ENCODE measurements at places on chromosomes 1 and 21. TPM values are rescaled to one million over a fixed set of nuclear protein-coding genes. Genes with fewer than 3 reads are reported as not detected.

DNA sequence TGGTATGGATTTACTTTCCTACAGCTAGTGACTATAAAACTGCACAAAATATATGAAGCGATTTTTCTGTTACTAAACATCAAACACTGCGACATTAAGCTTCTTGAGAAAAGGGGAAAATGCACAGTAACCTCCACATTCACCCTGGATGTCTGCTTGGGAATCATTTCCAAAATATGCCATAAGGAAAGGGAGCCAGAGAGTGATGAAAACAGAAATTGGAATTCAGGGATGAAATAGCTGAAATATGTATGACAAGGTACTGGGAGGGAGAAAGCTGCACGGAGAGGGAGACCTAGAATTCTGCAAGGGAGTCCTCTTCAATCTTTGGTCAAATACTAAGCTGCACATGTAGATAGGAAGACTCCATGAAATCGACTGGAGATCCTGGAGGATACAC, 31.6 kb upstream of the RAB3GAP2 start:
- H3K4me3 ChIP-seq = no peak overlapping the region
- DNase-seq = no peak
- no peak overlapping the region for H3K27ac ChIP-seq
- H3K4me1 ChIP-seq = no peaks in the 10 kb centered on the region

DNA sequence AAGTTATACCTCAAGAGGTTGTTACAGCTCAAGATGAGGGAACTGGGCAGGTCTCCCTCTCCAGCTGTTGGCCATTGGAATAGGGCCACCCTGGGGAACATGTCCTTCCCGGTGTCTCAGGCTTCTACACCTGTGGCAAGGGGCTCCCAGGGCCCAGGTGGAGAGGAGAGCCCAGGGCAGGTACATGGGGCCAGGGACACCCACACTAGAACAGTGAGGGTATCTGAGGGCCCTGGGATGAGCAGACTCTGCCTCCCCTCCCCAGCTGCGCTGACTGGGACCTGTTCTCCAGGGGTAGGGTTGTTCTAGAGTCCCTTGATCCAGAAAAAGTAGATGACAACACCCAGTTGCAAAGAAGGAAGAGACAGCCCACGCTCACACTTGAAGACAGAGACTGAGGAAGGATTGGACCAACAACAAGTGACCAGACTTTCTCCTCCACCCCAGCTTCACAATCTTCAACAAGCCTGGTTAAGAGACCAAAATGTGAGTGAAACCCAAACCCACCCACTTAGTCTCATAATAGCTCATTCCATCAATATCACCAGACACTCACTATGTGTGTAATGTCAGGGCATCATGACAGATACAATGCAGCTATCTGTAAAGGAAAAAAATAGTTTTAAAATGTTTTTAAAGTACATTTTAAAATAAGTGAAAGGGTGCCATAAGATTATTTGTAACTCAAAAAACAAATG, 439.3 kb downstream of the NPHP4 start:
- H3K36me3 ChIP-seq = no peaks in the 10 kb centered on the region
- H3K27ac ChIP-seq = no peak overlapping the region
- no peaks in the 10 kb centered on the region for H3K4me1 ChIP-seq
- no peak overlapping the region for H3K4me3 ChIP-seq

DNA sequence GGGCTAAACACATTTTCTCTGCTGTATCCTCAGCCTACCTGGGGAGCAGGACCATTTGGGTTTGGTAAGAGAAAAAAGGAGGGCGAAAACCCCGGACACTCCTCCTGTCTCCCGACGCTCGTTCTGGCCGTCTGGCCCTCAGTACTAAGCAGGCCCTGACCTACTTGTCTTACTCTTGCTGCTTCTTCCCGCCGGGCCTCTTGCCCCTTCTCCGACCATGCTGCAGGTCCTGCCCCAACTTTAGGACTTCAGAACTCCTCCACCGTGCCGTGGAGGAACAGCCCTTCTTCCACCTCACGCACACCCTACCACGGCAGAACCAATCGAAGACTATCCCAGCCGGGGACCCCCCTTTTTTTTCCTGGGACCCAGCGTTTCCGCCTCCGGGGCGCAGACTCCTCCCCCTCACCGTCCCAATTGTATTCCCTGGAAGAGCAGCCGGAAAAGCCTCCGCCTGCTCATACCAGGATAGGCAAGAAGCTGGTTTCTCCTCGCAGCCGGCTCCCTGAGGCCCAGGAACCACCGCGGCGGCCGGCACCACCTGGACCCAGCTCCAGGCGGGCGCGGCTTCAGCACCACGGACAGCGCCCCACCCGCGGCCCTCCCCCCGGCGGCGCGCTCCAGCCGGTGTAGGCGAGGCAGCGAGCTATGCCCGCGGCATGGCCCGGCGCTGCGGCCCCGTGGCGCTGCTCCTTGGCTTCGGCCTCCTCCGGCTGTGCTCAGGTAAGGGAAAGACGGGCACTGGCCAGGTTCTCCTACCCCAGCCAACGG, at the start of gene CHRNB2:
Gene CHRNB2, plus strand, starts transcription at position 393 of the 771 bp plus-strand sequence. Its CDS starts 267 bp downstream, at position 660.
- H3K27ac ChIP-seq = no peak within 1 kb of the TSS
- H3K4me1 ChIP-seq = peaks cover 3% of the 10 kb centered on the region
- peak; percentile 72 for DNase-seq

- no peak within 1 kb of the TSS for H3K4me3 ChIP-seq
- H3K4me1 ChIP-seq = peaks cover 9% of the 10 kb centered on the region
- no peaks in the 10 kb centered on the region for H3K27me3 ChIP-seq
- no peak for DNase-seq
- H3K36me3 ChIP-seq = no peaks in the 10 kb centered on the region
- peak within 1 kb of the TSS; percentile 38 for H3K27ac ChIP-seq
Observed at GRCh38 chr21:32298658-32299081, at the start of gene MRAP. MRAP (plus strand) TSS chr21:32298855; CDS start chr21:32298972, 117 bp downstream.

GRCh38 chr1:204366759-204367158, 7.0 kb upstream of the PLEKHA6 start:
- H3K27me3 ChIP-seq = no peaks in the 10 kb centered on the region
- peaks cover 8% of the 10 kb centered on the region for H3K4me1 ChIP-seq
- no peak overlapping the region for H3K27ac ChIP-seq

DNA sequence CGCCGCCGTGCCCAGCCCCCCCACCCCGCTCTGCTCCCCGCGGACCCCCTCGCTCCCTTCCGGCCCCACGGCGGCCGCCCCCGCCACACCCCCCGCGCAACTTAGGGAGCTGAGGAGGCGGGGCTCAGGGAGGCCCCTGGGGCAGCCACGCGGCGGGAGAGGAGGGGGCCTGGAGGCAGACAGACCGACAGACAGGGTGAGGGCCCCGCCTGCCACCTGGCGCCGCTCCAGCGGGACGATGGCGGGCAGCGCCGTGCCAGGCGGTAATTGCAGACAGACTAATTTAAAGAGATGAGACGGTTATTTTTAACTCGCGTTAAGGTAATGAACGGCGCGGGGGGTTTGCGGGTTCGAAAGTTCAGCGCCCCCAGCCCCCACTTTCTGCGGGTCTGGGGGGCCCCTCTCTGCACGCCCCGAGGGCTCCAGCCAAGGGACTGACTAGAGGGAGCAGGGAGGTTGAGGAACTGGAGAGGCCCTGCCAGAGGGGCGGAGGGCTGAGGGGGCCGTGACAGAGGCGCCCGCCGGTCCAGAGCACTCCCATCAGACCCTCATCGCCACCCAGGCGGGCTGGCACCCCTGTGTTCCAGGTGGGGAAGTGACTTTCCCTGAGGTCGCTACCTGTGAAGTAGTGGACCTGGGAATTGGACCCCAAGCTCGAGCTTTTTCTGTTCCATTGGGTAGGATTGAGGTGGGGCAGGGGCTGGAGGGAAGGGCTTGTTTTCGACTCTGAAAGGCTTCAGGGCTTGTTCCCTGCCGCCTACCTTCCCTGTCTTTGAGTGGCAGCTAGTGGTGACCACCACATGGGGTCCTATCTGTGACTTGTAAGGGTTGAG, 5.4 kb downstream of the FOXO6 start:
- H3K36me3 ChIP-seq = no peaks in the 10 kb centered on the region
- peaks cover 15% of the 10 kb centered on the region for H3K27me3 ChIP-seq
- H3K4me1 ChIP-seq = peaks cover 13% of the 10 kb centered on the region
- DNase-seq = no peak

Gene EXTL2
- 7.6 TPM for total RNA-seq

Gene CASZ1
- 3.5 TPM for total RNA-seq

Gene DNAI4
- total RNA-seq = 1.3 TPM

Data from liver (tissue), 10 donors.